Uterine smooth muscle cell (primary cell): ENCODE measurements at places on chromosomes 16 and 17. TPM values are rescaled to one million over a fixed set of nuclear protein-coding genes. Genes with fewer than 3 reads are reported as not detected.

CXCL16 gene
- 0.33 and 1.6 TPM in 2 replicates for total RNA-seq

CTRB1 gene
- not detected in 2 replicates for total RNA-seq

MAP2K6 gene
- total RNA-seq = 0.87 and 1.2 TPM in 2 replicates

CES5A gene
- not detected in 2 replicates for total RNA-seq

MARCHF10 gene
- total RNA-seq = under 0.01 TPM in 1 of 2 replicates, not detected in the other

CACNG1 gene
- total RNA-seq = not detected in 2 replicates

MRPL38 gene
- 31.6 and 33.8 TPM in 2 replicates for total RNA-seq

CPNE7 gene
- 18.5 and 27.7 TPM in 2 replicates for total RNA-seq

TMEM132E gene
- under 0.01 TPM in 2 replicates for total RNA-seq

DYNLRB2 gene
- 0.25 TPM in 1 of 2 replicates, not detected in the other for total RNA-seq

RPL38 gene
- total RNA-seq = 476 and 603 TPM in 2 replicates

SLFN12L gene
- under 0.01 and 0.11 TPM in 2 replicates for total RNA-seq

MSI2 gene
- total RNA-seq = 13.1 and 19.1 TPM in 2 replicates

C16orf95 gene
- total RNA-seq = 3.5 and 5.6 TPM in 2 replicates

RASD1 gene
- 2.0 TPM in 2 replicates for total RNA-seq

STH gene
- total RNA-seq = not detected in 2 replicates

MNT gene
- total RNA-seq = 11.1 and 13.5 TPM in 2 replicates

GPR179 gene
- total RNA-seq = under 0.01 TPM in 1 of 2 replicates, not detected in the other

KRT33A gene
- total RNA-seq = not detected in 2 replicates

CDRT15L2 gene
- not detected in 2 replicates for total RNA-seq

PPL gene
- total RNA-seq = 0.44 and 0.75 TPM in 2 replicates

MT1G gene
- total RNA-seq = 0.55 TPM in 1 of 2 replicates, not detected in the other

NATD1 gene
- 0.77 and 3.6 TPM in 2 replicates for total RNA-seq

SYNGR3 gene
- 1.4 and 6.1 TPM in 2 replicates for total RNA-seq

GRB2 gene
- 84.1 and 87.1 TPM in 2 replicates for total RNA-seq

TEX14 gene
- total RNA-seq = under 0.01 and 0.11 TPM in 2 replicates

EFNB3 gene
- 0.11 and 0.12 TPM in 2 replicates for total RNA-seq

RRAD gene
- 3.8 and 8.0 TPM in 2 replicates for total RNA-seq

PALB2 gene
- 8.7 and 15.5 TPM in 2 replicates for total RNA-seq

SALL1 gene
- 3.9 and 6.0 TPM in 2 replicates for total RNA-seq

SHBG gene
- total RNA-seq = 0.11 and 0.37 TPM in 2 replicates

C17orf107 gene
- total RNA-seq = 1.5 and 8.2 TPM in 2 replicates

SLFN14 gene
- total RNA-seq = not detected in 2 replicates

HES7 gene
- total RNA-seq = not detected in 2 replicates

SOX15 gene
- 0.12 and 0.33 TPM in 2 replicates for total RNA-seq

OMG gene
- 0.11 and 2.0 TPM in 2 replicates for total RNA-seq

TMEM238L gene
- not detected in 2 replicates for total RNA-seq

MYH11 gene
- under 0.01 and 0.11 TPM in 2 replicates for total RNA-seq

LHX1 gene
- not detected in 2 replicates for total RNA-seq

TBX2 gene
- total RNA-seq = 21.0 and 46.5 TPM in 2 replicates

B4GALNT2 gene
- under 0.01 TPM in 1 of 2 replicates, not detected in the other for total RNA-seq

BICDL2 gene
- total RNA-seq = under 0.01 and 0.25 TPM in 2 replicates

KRTAP9-2 gene
- not detected in 2 replicates for total RNA-seq

EFCAB5 gene
- 0.22 and 0.37 TPM in 2 replicates for total RNA-seq

KRT25 gene
- not detected in 2 replicates for total RNA-seq

TP53TG3 gene
- total RNA-seq = not detected in 2 replicates

CDK3 gene
- total RNA-seq = 2.9 and 3.2 TPM in 2 replicates

SLC9A5 gene
- total RNA-seq = 1.4 and 2.9 TPM in 2 replicates

KCNJ18 gene
- not detected in 2 replicates for total RNA-seq
